ENCODE measurements at places on chromosomes 16 and 17.

DNA sequence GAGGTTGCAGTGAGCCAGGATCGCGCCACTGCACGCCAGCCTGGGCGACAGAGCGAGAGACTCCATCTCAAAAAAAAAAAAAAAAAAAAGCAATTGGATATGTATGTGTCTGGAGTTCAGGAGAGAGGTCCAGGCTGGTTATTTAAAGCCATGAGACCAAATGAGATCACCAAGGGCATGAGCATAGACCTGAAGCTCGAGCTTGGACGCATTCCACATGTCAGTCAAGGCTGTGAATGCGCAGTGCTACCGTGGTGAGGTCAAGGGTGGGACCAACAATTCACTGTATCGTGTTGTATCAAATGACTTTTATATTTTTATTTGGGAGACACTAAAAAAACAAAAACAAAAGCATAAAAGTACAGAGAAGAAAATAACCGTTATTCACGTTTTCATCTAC, 29.1 kb upstream of the SPNS2 start:
- DNase-seq, result no peak

DNA sequence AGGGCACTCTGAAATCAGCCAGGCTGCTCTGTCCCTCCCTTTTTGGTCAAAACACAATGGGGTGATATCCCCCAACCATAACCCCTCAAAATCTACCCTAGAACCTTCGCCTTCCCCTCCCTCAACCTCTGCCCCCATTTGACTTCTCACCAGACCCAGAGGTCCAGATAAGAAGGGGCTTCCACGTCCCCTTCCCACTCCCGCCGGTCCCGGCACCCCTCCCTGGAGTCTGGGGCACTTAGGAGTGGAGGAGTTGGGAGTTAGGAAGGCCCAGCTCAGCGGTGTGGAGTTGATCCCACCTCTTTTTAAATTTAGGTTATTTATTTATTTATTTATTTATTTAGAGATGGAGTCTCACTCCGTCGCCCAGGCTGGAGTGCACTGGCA, 619 bp upstream of the TMEM92 start:
- no peak for DNase-seq

- no peak for DNase-seq
Observed at GRCh38 chr16:75475420-75475847, 10.9 kb upstream of the TMEM170A start.

DNA sequence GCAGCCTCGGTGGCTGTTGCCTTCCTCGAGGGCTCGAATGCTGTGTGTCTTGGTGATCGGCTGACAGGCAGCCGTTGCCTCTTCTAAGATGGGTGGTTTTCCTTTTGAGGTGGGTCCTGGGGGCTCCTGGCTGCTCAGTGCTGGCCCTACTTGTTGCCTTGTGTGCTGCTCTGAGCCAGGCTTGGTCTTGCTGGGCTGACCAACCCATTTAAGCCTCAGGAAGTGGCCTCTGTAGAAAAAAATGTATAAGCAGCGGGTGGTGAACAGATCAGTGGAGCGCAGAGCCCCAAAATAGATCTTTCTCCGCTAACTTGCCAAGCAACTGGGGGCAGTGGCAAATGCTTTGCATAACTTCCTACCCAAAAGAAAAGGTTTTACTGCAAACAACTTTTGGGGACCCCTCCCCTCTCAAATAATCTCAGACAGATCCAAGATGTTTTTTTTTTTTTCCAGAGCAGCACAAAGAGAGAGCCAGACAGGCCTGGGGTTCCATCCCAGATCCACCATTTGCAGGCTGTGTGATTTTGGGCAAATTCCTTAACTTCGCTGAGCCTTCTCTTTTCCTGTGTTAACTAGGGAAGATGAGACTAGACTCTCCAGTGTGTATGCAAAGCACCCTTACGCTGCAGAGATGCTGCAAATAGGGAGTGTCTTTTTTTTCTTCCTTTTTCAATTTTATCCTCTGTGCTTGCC, 42.5 kb downstream of the PLCG2 start:
- no peak for DNase-seq

DNA sequence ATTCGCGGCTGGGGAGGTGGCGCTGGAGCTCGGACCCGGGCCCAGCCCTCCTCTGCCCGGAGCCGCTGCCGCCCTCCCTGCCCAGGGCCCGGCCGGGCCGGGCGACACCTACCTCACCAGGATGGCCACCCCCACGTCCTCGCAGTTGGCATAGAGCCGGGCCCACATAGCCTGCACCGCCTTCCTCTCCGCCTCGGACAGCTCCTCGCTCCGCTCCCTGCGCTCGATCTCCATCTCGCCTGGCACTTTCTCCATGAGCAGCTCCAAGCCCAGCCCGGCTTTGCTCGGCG, 276 bp downstream of the CYGB start:
- DNase-seq, result peak; percentile 71

GRCh38 chr17:8310601-8311123, 621 bp downstream of the ARHGEF15 start:
- no peak for DNase-seq

GRCh38 chr17:12085076-12085949, 64.6 kb downstream of the MAP2K4 start:
- DNase-seq, result no peak

DNA sequence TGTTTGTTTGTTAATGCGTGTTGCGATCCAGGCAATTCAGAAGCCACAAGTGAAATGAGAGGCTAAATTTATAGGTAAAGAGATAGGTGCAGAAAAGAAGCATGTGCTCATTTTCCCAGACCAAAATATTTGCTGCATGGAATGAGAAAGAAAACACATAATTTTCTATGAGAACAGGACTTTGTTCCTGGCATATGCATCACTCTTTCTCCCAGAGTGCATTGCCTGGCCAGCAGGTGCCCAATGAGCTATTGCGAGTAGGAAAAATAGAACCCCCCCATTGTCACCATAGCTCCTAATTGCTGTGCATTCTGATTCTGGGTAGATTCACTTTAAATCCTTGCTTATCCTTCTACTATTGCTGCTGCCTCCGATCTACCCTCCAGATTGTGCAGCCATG, 410.4 kb downstream of the PMP22 start:
- no peak for DNase-seq

DNA sequence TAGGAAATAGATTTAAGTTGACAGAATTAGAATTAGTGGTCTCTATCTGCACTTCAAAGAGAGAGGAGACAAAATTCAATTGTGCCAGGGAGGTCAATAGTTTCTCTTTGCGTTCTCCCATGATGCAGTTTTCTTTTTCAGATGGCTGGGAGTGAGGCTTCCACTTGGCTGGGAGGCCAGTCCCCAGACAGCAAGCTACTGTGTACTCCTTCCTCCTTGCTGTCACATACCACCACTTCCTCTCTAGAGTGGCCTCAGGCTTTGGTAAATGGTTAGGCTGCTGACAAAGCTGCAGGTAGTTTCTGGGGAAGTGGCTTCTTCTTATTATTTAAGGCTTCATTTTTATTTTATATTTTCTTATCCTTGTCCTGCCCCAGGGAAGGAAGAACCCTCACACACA, 106.2 kb upstream of the HS3ST4 start:
- no peak for DNase-seq

- no peak for DNase-seq
Observed at GRCh38 chr17:65062171-65062915, 5.8 kb upstream of the GNA13 start.

- no peak for DNase-seq
Observed at GRCh38 chr16:63346000-63346399, 1309.8 kb upstream of the CDH8 start.

- DNase-seq, result no peak
Observed at GRCh38 chr16:20624205-20624604, 48.0 kb upstream of the ACSM2B start.

DNA sequence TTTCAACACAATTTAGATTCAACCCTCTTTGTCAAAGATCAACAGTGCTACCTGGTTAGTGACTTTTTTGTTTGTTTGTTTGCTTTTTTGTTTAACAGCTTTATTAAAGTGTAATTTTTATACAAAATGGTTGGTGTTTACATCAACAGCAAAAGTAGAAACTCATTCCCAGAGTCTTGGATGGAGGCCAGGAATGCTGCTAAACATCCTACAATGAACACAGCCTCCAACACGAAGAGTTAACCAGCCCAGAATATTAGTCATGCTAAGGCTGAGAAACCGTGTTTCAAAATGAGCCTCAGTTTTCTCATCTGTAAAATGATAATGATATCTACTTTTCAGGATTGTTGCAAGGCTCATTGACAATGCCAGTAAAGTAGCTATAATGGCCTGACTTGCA, 211.0 kb upstream of the MAF start:
- DNase-seq, result peak; percentile 40

DNA sequence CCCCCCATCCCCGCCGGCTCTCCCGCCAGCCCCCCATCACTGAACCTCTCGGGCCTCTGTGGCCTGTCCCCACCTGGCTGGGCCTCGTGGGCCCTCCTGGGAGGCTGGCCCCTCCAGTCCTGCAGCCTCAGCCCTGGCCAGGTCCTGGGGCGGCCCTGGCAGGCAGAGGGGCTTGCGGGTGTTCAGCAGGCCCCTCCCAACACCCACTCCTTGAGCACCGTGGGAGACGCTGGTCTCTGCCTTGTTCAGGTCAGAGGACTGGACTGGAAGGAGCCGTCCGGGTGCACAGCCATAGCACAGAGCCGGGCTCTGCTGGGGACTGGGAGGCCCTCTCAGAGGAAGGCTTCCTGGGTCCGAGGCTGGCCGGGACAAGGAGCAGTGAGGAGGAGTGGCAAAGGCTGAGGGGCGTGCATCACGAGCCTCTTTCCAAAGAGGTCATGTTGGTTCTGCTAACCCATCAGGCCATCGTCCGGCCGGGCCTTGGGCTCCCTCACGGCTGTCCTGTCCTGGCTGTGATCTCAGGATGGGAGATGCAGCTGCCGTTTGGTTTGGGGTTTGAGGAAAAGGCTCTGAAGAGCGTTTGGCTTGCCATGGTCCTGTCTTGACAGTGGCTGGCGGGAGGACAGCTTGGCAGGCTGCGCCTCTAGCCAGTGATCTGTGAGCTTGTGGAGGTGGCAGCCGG, 6.3 kb upstream of the PABPN1L start:
- DNase-seq, result no peak

GRCh38 chr16:24855678-24856077, 9.9 kb downstream of the SLC5A11 start:
- no peak for DNase-seq

- no peak for DNase-seq
Observed at GRCh38 chr17:45273551-45273957, 11.7 kb upstream of the SPATA32 start.

DNA sequence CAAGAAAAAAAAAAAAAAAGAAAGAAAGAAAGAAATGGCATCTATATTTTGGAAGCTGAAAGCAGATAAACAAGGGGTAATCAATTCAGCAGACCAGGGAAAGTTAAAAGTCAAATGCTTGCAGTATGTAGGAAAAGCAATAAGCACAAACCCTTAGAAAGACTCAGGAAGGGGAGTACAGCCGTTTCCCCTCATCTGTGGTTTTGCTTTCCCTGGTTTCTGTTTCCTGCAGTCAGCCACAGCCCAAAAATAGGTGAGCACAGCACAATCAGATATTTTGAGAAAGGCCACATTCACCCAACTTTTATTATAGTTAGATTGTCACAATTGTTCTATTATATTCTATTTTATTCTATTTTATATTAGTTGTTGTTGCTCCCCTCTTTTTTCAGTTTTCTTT, 14.4 kb upstream of the ALOX12 start:
- no peak for DNase-seq

DNA sequence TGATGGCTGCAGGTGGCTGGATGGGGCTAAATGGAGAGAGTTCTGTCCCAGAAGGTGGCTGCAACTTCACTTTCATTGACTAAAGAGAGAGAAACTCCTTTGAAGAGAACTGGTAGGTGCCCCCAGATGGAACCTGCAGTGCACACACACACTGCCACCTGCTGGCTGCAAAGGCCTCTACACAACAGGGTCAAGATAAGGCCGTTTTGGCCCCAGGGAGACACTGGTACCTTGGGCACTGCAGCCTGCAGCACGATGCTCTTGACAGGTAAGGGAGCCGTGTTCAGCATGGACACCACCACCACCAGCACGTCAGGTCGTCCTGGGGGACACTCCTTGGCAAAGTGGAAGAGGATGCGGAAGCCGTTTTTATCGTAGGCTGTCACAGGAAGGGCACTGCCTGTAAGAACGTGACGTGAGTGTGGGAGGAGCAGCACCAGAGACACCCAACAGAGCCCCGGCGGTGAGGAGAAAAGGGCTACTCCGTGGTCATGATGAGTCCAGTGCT, 22.7 kb downstream of the GGA3 start:
- peak; percentile 74 for DNase-seq

GRCh38 chr17:7248796-7249195, 2.7 kb downstream of the CTDNEP1 start:
- DNase-seq, result no peak

- DNase-seq, result no peak
Observed at GRCh38 chr17:32484628-32485027, 2.2 kb upstream of the CDK5R1 start.

DNA sequence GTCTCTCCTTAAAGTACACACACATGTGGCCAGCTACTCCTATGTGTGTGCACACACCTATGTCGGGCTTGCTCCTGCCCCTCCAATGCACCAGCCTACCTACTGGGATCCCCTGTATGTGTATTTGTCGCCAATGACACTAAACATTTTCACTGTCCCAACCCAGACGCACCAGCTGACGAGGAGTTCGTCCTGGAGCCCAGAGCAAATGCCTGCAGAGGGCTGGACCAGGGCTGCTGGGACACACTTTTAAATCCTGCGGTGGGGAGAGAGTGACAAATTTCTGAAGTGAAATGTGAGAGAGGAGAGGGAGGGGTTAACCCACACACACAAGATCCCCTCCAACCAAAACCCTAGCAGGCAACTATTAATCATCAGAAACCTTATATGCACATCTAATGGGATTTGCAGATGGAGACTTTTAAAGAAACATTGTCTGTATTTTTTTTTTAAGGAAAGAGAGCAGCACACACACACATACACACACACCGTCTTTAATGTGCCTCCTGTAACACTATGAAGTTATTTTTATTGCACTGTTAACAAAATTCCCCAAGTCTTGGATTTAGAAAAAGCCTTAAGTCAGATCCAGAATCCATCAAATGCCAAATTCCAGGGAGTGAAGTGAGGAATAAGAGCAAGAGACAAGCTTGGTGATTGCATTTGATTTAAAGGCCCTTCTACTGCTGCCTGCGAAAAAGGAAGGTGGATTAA, at the start of gene MEOX1:
MEOX1 (minus strand) TSS at position 224 of the 714 bp plus-strand sequence. CDS start 388 bp downstream, outside the sequence.
- peak; percentile 67 for DNase-seq

DNA sequence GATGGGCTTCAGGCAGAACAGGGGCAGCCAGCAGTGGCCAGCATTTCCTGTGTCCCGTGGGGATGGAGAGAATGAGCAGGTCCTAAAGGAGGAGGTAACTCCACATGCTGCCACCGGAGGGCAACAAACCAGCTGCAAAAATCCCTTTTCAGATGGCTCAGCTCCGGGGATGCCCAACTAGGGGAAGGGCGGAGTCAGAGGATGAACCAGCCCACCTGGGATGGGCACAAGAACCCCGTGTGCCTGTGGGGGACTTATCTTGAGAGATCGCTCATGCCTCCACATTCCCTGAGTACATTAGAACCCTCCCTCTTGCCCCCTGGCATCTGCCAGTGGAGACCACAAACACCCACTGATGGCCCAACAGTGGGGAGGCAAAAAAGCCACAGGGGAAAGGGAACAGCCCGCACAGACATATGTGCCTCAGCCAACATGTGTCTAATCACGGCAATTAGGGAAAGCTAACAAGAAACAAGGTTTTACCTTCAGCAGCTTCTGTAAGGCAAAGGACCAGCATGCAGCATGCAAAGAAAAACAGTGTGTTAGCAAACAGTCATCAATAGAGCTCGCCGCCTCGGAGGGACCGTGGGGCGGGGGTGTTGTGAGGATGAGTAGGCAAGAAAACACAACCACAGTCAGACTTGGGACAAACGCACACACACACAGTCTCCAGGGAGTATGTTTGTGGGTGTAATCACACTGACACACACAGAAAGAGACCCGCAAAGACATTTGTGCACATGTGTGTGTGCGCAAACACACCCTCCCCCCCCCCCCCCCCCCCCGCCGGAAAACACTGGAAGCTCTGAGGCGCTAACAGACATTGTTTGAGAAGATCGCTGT, 64.0 kb downstream of the MYO18A start:
- DNase-seq, result peak; percentile 77

- DNase-seq, result peak; percentile 96
Observed at GRCh38 chr16:27495191-27495590, 54.5 kb downstream of the GTF3C1 start.
